HFFc6 (cell line): ENCODE measurements at places on chromosomes 7 and 10.
A peak's percentile ranks its signal among the peaks of the same experiment; 100 is the strongest.

GRCh38 chr10:7107285-7107684 is 303.5 kb downstream of the SFMBT2 start:
- no peak for DNase-seq

GRCh38 chr10:88395677-88396076 is 187.4 kb downstream of the RNLS start:
- DNase-seq = peak; percentile 28

DNA sequence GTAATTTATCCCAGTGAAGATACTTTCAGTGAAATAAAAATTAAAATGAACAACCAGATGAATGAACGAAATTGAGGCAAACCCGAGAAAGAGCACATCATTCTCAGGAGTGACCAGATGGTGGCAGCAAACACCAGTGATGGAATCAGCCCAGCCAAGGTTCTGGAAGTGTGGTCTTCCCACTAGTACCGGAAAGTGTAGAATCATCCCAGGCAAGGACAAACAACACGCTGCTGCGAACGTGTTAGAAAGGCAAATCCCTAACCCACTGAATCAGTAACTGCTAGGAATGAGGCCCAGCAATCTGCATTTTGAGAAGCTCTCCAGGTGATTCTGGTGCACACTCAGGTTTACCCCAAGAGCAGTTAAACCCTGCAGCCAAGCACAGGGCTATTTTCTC is 15.5 kb upstream of the SLC18A3 start:
- peak; percentile 66 for DNase-seq

DNA sequence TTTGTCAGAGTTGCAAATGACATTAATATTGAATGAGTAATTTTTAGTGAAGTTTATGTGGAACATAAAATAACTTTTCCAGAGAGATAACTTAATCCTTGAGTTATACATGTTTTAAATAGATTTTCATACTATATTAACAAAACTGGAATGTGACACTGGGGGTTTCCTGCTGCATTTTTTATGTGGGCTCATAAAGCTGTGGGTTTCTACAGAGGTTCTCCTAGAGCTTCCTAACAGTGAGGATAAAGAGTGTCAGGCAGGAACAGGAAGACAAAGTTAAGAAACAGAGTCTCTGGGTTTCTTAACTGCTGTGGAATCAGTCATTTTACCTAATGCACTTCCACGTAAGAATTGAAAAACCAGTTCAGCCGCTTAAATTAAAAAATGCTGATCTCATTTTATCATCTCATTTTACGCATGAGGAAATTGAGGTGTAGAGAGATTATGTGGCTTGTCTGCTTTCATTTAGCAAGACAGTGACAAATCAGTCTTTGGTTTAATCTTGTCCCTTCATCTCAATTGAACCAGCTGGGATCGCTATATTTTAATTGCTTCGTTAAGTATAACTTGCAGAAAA is 5.0 kb downstream of the CD36 start:
- DNase-seq = no peak

- no peak for DNase-seq
Measured at GRCh38 chr10:106941297-106942034, 223.0 kb downstream of the SORCS1 start.
